Right hindlimb (tissue), 1 donor: ENCODE measurements at places on chromosomes 3 and 15.

DNA sequence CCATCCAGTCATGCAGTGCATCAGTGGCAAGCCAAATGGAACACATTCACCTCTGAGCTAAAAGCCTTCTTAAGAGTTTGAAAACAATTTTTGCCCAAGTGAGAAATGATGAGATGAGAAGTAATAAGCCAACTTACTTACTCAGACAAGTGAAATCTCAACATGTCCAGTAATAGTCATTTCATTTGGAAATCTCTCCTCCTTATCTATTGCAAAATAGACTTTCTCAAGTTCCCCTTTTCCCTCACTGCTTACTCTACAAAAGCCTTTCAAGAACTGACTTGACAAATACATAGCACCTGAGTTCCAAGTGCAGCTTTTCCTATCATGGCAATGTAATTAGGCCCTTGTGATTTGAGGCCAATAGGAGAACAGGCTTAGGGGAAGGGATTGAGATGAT, 282.3 kb downstream of the SLC9A9 start:
- no peak for DNase-seq

DNA sequence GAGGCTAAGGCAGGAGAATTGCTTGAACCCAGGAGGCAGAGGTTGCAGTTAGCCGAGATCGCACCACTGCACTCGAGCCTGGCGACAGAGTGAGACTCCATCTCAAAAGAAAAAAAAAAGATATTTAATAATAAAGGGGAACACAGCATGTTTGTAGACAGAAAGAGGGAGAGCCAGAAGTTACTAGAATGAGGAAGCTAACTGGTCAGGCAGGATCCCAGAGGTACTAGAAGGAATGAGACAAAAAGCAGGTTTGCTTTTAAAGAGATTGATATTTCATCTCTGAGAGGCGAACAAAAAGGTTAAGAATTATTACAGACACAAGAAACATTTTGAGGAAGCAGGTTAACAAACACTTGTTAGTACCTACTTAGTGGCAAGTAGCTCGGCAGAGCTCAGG, 9.2 kb downstream of the CD200R1 start:
- no peak for DNase-seq

DNA sequence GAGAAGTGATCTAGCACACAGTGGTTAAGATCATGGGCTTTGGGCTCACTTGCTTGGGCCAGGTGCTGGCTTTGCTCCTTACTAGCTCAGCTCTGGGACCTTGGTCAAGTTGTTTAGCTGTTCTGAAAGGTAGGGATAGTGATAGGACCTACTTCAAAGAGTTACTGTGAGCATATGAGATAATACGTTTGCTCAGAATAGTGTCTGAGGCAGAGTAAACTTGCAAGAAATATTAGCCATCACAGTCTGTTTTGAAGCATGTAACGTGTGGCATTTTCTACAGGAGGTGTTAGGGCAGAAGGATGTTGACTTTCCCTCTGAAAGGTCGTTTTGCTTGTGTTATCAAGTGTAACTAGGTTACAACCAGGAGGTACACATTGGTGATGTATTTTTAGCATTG, 34.5 kb upstream of the NFKBIZ start:
- DNase-seq = no peak

DNA sequence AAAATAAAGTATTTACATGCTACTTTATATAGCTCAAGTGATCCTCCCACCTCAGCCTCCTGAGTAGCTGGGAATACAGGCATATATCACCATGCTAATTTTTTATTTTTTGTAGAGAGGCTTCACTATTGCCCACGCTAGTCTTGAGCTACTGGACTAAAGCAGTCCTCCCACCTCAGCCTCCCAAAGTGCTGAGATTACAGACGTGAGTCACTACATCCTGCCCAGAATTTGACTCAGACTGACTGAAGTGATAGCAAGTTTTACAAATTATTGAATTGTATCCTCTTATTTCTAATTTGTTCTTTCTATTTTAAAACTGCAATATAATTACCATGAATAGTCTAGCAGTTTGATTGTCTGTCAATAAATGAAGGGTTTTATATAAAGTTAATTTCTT, 210.3 kb upstream of the CGNL1 start:
- no peak for DNase-seq

GRCh38 chr3:32224016-32224516, 14.4 kb upstream of the CMTM8 start:
- DNase-seq = no peak

GRCh38 chr3:116084999-116085791, 360.1 kb downstream of the LSAMP start:
- no peak for DNase-seq

- no peak for DNase-seq
These were observed 121.7 kb downstream of the EDEM1 start for GRCh38 chr3:5309171-5309570.

GRCh38 chr3:139715166-139715565, 37.4 kb upstream of the NMNAT3 start:
- no peak for DNase-seq

DNA sequence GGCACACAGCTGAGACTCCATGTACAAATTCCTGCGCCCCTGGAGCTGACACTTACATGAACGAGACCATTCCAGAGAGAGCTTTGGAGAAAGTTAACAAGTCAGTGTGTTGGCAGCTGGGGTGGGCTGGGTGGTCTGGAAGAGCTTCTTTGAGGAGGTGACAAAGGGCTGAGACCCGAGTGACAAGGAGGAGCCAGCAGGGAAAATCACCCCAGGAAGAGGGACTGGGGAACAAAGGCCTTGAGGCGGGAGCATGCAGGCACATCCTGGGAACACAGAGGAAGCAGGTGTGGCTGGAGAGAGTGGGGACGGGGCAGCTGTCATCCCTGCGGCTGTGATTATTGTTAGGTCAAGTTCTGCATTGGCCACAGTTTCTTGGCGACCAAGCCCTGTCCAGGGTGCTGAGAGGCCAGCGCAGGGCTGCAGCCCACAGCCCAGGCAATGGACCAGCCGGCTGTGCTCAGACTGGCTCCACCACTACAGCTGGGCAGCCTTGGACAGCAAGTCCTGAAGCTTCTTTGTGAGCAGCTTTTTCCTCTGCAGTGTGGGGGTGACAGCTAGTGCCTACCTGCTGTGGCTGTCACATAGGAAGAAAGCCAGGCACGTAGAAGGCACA, 34.2 kb upstream of the PRR23E start:
- DNase-seq = peak; percentile 64
